ENCODE measurements at places on chromosomes 3 and 15. TPM values are rescaled to one million over a fixed set of nuclear protein-coding genes. Genes with fewer than 3 reads are reported as not detected.

DNA sequence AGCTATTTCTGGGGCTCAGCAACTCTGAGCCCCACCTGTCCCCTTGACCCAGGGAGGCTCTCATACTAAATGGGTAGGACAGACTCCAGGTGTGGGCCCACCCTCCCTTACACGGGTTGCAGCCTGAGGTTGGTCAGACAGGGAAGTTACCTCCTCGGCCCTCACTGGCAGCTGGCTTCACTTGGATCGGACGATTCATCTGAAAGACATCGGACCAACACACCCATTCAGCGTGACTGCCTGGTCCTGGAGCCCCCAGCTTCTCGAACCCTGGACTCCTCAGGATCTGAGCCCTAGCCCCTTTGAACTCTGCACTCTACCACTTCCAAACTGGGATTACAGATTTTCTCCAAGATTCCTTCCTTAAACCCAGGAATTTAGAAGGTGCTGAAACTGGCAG, 15.4 kb downstream of the CELF6 start:
- DNase-seq, result no peak

DNA sequence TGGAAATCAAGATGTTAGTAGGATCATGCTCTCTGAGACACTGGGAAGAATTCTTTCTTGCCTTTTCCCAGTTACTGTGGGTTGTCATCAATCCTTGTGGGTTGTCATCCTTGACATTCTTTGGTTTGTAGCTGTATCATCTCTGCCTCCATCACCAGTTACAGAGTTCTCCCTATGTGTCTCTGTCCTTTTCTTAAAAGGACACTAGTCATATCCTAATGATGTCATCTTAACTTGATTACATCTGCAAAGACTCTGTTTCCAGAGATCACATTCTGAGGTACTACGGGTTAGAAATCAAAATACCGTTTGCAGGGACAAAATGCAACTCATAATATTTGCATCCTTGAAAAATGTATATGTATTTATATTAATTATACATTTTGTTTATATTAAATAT, 500.4 kb downstream of the ZBBX start:
- DNase-seq, result no peak

GRCh38 chr3:126952983-126953660, 29.8 kb upstream of the PLXNA1 start:
- DNase-seq, result no peak

GRCh38 chr15:54102704-54103103, 124.5 kb downstream of the UNC13C start:
- no peak for DNase-seq

GRCh38 chr3:191301017-191301416, 28.2 kb upstream of the CCDC50 start:
- no peak for DNase-seq

Gene SLC12A8
- total RNA-seq, result 15.5 TPM

Gene GUCA1C
- total RNA-seq, result not detected

Gene DNAH12
- total RNA-seq, result 0.09 TPM
